Endothelial cell of coronary artery (primary cell): ENCODE measurements at places on chromosomes 7 and 10. TPM values are rescaled to one million over a fixed set of nuclear protein-coding genes. Genes with fewer than 3 reads are reported as not detected.

The TCAF2 gene
- 5.2 and 12.4 TPM in 2 replicates for total RNA-seq

The ADCYAP1R1 gene
- total RNA-seq = under 0.01 and 0.90 TPM in 2 replicates

The DPCD gene
- total RNA-seq = 43.4 and 55.0 TPM in 2 replicates

The EPHB4 gene
- total RNA-seq = 281 and 308 TPM in 2 replicates

The NUTM2E gene
- 0.09 TPM in 1 of 2 replicates, not detected in the other for total RNA-seq

The CFAP46 gene
- 1.1 and 2.3 TPM in 2 replicates for total RNA-seq

The OPALIN gene
- total RNA-seq = not detected in 2 replicates

The HUS1 gene
- total RNA-seq = 19.6 and 19.8 TPM in 2 replicates

The CAMK2B gene
- 0.28 and 3.1 TPM in 2 replicates for total RNA-seq

The CCL24 gene
- 0.28 TPM in 1 of 2 replicates, not detected in the other for total RNA-seq

The MMD2 gene
- not detected in 2 replicates for total RNA-seq

The HMX2 gene
- not detected in 2 replicates for total RNA-seq

The NXPH1 gene
- not detected in 2 replicates for total RNA-seq
